ENCODE measurements at places on chromosomes 1 and 21. TPM values are rescaled to one million over a fixed set of nuclear protein-coding genes. Genes with fewer than 3 reads are reported as not detected.

FAM76A gene
- total RNA-seq, result 5.4 TPM

S100A2 gene
- 28.6 TPM for total RNA-seq

MYOG gene
- total RNA-seq, result not detected

KRTAP21-2 gene
- total RNA-seq, result not detected

ERICH3 gene
- not detected for total RNA-seq

LYPD8 gene
- 0.45 TPM for total RNA-seq

OR6P1 gene
- total RNA-seq, result not detected

VWA5B1 gene
- total RNA-seq, result not detected

MYBPHL gene
- not detected for total RNA-seq

OR2T12 gene
- not detected for total RNA-seq

SEMA6C gene
- 2.2 TPM for total RNA-seq

NTMT2 gene
- not detected for total RNA-seq

TAS1R1 gene
- total RNA-seq, result not detected

SH2D2A gene
- 5.0 TPM for total RNA-seq

TNFAIP8L2 gene
- total RNA-seq, result not detected

OR10K2 gene
- not detected for total RNA-seq

GBP3 gene
- total RNA-seq, result 2.2 TPM
